SJSA1 (cell line): ENCODE measurements at places on chromosomes 7 and 10.

GRCh38 chr10:93198401-93199131, 124.9 kb downstream of the CYP26A1 start:
- peak; percentile 75 for DNase-seq

- DNase-seq: no peak
These were observed 185.4 kb downstream of the SEC23IP start for GRCh38 chr10:120077707-120078492.

- DNase-seq: no peak
These were observed 124.2 kb downstream of the GNAT3 start for GRCh38 chr7:80387634-80388193.

GRCh38 chr7:16982640-16983350, 101.0 kb upstream of the AGR3 start:
- no peak for DNase-seq

DNA sequence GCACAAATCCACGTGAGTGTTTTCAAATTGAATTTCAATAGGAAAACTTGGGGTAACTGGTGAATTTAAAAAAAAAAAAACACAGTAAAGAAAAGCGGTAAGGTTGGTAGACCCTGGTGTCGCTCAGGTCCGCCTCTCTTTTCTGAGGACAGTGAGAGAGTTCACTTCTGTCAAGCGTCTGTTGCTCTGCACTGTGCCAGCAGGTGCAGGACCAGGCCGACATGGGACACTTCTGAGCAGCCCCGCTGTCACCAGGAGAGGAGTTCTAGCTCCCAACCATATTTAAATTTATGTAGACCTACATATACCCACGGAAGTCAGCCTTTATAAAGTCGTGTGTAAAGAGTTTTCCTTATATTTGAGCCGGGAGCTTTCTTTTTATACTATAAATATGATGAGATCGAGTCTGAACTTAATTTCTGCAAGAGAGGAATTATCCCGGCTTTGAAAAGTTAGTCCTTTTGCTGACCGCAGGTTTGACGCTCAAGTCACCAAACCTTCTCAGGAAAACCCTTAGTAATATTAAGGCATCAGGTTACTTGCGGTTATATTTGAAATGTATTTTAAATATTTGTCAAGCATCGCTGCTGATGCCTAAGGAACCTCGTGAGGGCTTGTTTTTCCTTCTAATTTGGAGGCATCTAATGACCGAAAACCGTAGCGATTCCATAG, 531 bp downstream of the IKZF1 start:
- DNase-seq: no peak

- DNase-seq: no peak
These were observed 127.2 kb downstream of the DLG5 start for GRCh38 chr10:77799352-77799751.

DNA sequence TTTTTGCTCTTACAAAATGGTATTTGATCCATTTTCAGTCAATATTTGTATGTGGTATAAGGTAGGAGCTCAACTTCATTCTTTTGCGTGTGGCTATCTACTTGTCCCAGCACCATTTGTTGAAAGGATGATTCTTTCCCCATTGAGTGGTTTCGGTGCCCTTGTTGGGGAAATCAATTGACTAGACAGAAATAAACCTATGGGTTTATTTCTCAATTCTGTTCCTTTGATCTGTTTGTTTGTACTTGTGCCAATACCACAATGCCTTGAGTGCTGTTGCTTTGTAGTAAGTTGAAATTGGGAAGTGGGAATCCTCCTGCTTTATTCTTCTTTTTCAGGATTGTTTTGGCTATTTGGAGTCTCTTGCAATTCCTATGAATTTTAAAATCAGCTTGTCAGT, 41.0 kb downstream of the SNX10 start:
- no peak for DNase-seq
